ENCODE measurements at places on chromosomes 4 and X. TPM values are rescaled to one million over a fixed set of nuclear protein-coding genes. Genes with fewer than 3 reads are reported as not detected.

DNA sequence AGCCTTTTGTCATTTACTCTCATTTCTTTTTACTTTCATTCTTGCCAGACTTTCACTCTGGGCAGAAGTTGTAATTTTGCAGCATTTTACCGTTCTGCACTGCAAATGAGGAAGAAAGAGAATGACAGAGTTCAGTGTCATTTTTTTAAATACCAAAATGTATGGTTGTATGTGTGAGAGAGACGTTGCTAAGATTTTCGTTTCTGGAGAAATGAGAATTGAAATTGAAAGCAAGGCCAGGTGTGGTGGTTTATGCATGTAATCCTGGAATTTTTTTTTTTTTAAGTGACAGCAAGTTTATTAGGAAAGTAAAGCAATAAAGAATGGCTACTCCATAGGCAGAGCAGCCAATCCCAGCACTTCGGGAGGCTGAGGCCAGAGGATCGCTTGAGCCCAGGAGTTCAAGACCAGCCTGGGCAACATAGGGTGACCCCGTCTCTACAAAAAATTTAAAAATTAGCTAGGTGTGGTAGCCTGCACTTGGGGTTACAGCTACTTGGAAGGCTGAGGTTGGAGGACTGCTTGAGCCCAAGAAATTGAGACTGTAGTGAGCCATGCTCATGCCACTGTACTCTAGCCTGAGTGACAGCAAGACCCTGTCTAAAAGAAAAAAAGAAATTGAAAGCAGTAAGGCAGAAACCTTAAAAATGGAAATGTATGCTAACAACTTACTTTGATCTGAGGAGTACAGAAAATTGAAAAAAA, 12.9 kb downstream of the DCK start:
- no peak for DNase-seq

DNA sequence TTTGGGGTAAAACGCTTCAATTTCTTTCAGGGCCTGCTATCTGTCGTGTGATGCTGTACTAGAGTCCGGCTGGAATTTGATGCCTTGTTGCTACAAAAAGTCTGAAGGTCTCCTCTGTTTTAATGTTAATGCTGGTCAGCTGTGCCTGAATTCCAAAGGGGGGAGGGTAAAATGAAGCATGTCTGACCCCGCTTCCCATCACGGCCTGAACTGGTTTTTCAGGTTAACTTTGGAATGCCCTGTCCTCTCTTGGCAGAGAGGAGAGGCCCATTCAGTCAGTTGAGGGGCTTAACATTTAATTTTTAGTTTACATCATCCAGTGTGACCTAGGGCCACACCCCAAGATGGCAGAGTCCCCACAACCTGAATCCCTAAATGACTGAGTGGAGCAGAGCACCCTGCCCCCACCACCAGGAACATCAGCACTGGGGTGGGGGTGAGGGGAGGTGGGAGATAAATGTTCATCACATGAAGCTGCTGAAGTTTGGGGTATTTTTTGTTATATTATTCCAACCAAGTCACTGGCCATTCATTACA, 47.9 kb upstream of the GPR78 start:
- DNase-seq = no peak

Gene P2RY10
- not detected for total RNA-seq

Gene CCNB3
- total RNA-seq = 0.18 TPM

Gene ANKRD50
- 4.7 TPM for total RNA-seq

Gene ADH4
- total RNA-seq = 689 TPM

Gene MAPK10
- total RNA-seq = 2.4 TPM

Gene MAGEA11
- not detected for total RNA-seq

All from left lobe of liver (tissue), 2 donors.